ENCODE measurements at places on chromosomes 7 and 10.

- no peak for DNase-seq
Observed at GRCh38 chr10:78470267-78471103, 436.8 kb downstream of the RPS24 start.

DNA sequence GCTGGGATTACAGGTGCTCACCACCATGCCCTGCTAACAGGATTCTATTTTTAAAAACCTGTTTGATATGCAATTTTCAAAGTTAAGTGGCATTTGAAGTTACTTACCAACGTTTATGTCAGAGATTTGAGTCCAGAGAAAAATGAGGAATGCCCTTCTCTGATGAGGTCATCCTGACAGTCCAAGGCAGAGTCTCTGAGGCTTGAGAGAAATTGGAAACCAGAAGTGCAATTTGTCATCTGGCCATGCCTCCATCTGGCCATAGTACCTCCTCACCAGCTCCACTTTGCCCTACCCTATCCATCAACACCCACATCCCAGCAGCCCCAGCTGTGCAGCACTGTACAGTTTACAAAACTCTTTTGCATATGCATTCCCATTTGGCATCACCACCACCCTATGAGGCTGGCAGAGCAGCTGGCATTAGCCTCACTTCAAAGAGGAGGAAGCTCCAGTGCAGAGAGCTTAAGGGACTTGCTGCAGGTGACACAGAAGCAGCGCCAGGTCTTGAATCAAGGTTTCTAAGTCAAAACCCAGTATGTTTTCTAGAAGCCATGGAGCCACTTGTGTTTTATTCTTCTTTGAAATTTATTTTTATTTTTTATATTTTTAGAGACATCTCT lies 54.5 kb upstream of the PDZD8 start:
- DNase-seq: no peak

DNA sequence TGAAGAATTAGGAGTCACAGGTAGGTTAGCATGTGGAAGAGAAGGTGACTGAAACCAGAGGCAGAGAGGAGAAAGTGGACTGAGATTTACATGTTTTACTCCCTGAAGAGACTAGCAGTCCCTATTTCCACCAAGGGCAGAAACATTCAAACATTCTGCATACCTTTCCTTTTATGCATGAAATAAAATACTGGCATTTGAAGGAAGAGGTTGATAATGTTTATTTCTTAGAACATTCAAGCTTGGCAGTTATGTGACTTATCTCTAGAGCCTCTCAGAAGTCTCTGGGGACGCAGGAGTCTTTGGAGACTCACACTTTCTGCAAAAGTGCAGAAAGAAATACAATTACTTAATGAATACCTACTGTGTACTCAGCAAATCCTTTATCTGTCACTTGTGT lies 507.1 kb upstream of the C7orf33 start:
- no peak for DNase-seq

- no peak for DNase-seq
Observed at GRCh38 chr7:131108212-131108940, 219.3 kb upstream of the MKLN1 start.

DNA sequence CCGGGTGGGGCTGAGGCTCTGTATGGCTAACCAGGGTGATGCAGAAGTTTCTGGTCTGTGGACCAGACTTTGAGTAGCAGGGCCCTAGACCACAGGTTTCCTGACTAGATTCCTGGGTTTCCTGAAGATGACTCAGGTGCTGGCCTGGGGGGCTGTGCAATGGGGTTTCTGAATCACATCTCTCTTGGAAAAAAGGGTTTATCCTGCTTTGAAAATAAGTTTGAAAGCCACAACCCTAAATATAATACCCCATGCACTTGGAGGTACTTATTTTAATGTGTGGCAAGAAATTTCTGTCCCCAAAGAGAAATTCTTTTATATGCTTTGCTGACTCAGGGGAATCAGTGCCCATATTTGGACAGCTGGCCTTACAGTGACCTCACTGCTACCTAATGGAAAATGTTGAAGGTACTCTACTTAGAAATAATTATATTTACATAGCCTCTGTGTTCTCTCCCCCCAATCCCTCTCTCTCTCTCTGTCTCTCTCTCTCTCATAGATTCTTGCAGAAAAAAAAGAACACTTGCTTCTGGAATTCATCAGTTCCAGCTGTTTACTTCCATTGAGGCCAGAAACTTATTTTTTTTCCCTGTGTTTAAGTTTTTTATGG lies 184.4 kb upstream of the LYZL2 start:
- no peak for DNase-seq

DNA sequence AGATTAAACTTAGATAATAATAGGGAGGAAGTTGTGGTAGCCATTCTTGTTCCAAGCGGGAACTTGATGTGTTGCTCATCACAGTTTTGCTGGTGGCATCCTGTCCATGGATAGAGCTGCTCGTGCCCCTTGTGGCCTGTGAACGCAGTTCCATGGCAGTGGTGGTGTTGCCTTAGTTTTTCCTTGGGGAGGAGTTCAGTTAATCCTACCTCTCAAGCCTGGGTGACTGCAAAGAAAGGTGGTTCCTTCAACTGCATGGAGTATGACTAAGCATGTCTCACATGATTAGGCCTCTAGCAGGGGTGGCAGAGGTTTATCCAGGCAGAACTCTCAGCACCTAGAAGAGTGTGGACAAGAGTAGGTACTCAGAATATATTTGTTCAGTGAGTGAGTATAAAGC lies 99.7 kb downstream of the MAPK8 start:
- DNase-seq: no peak

DNA sequence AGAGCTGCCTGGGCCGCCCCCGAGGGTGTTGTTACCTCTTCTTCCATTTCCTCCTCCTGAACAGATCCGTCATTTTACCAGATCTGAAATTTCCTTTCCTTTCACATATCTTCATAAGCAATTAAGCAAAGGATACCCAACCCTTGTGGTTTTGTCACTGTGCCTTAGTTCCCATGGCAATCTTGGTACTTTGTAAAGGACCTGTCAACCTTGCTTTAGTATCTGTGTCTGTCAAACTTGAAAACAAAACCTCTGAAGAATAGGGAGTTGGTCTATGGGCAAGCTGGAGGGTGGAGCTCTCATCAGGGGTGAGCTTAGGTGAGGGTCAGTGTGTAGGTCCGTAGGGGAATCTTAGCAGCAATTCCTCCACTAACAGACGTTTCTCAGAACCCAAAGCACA lies 25.4 kb upstream of the CCDC3 start:
- no peak for DNase-seq

DNA sequence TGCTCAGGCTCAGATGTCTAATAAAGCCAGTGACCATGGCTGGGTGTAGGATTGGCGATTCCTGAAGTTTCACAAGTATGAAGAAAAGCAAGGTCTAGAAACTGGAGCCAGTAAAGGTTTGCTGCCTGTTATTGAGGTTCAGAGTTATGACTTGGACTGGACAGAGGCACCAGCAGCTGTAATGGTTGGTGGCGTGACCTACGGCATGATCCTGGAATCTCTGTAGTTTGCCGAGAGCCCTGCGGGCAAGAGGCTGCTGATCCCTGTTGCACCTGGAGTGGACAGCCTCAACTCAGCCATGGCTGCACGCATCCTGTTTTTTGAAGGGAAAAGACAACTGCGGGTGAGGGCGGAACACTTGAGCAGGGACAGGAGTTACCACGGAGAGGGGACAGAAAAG lies 22.4 kb upstream of the SNX13 start:
- no peak for DNase-seq

- no peak for DNase-seq
Observed at GRCh38 chr7:72080865-72081510, 331.1 kb downstream of the CALN1 start.

- no peak for DNase-seq
Observed at GRCh38 chr7:104552102-104552501, 223.7 kb downstream of the LHFPL3 start.

DNA sequence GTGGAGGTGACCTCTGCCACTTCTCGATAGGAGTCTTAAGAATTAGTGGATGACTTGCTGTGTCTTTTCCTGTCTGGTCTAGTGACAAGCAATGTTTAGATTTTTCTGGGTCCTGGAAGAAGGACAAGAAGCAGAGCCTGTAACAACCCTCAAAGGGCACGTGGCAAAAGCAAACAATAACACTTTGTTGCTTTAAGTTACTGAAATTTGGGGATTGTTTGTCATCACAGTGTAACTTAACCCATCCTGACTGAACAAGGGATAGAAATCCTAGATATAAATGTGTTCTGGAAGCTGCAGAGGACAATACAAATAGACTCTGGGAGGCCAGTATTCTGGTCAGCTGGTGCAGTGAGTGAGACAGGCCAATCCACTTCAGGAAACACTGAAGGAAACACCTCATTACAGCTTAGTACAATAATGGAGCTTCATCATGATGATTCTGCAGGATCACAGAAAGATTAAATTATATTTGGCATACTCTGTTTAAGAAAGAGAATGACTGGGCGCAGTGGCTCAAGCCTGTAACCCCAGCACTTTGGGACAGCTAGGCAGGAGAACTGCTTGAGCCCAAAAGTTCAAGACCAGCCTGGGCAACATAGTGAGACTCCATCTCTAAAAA lies 23.3 kb downstream of the ENKUR start:
- no peak for DNase-seq

- DNase-seq: no peak
Observed at GRCh38 chr10:59033622-59034021, 142.8 kb upstream of the PHYHIPL start.

DNA sequence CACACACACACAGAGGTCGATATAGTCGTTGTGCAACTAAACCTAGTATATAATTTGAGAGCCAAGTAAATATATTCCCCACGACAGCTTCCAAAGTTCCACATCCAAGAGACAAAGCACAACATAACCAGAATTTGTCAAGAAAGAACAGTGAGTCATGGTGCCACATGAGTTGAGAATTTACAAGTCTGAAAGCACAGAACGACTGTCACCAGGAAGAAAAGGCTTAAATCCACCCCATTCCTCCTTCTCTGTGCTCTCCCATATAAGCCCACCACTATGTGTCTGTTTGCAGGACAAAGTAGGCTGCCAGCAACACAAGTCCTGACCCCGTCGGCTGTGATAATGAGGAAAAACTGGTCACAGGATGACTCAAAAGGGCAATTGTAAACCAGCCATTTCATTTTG lies 32.8 kb downstream of the GSAP start:
- DNase-seq: no peak

GRCh38 chr7:133255486-133255885 lies 2.6 kb downstream of the EXOC4 start:
- DNase-seq: no peak

- DNase-seq: no peak
Observed at GRCh38 chr10:110781139-110781538, 90.6 kb upstream of the PDCD4 start.

DNA sequence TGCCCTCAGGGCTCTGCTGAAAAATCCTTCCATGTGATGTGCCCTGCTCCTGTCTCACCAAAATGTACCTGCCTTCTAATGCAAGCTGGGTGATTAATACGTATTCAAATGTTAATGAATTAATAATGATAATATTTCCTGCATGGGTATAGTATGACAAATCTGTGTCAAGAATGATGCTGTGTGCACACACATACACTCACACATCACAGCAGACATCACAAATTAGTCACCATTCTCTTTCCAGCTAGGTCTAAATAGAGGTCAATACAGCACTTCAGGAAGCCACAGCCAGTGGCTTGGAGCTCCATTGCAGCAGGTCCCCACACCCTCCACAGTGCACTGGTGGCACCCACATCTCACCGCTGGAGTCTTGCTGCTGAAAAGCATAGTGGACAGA lies 681.2 kb upstream of the NRP1 start:
- no peak for DNase-seq

- DNase-seq: no peak
Observed at GRCh38 chr10:14691359-14691758, 83.3 kb downstream of the FAM107B start.

- no peak for DNase-seq
Observed at GRCh38 chr7:46544396-46545008, 623.4 kb upstream of the IGFBP3 start.

DNA sequence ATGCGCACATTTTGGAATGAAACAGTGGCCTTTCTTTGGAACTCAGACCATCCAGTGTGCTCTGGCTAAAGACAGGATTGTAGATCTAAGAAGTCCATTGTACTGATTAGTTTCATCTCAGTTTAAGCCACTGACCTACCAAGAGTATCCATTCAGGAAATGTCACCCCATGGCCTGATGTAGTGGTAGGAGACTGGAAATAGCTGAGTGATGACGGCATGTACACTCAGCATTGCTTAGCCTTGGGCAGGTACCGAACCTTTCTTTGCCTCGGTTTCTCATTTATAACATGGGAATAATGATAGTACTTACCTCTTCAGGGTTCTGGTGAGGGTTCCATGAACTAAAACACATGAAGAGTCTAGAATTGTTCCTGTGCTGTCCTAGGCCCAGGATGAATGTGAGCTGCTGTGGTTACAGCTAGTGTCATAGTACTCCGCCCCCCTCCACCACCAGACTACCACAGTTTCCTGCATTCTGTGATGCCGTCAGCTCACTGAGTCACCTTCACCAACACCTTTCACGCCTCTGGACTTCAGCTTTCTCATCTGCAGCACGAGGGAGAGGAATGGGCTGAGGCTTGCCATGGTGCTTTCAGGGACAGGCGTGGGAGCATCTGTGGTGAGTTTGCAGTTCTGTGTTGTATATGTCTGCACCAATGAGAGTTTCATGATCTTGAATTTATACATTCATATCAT lies 484.0 kb upstream of the GALNT17 start:
- no peak for DNase-seq

- DNase-seq: no peak
Observed at GRCh38 chr7:116195451-116195850, 14.9 kb upstream of the TES start.

DNA sequence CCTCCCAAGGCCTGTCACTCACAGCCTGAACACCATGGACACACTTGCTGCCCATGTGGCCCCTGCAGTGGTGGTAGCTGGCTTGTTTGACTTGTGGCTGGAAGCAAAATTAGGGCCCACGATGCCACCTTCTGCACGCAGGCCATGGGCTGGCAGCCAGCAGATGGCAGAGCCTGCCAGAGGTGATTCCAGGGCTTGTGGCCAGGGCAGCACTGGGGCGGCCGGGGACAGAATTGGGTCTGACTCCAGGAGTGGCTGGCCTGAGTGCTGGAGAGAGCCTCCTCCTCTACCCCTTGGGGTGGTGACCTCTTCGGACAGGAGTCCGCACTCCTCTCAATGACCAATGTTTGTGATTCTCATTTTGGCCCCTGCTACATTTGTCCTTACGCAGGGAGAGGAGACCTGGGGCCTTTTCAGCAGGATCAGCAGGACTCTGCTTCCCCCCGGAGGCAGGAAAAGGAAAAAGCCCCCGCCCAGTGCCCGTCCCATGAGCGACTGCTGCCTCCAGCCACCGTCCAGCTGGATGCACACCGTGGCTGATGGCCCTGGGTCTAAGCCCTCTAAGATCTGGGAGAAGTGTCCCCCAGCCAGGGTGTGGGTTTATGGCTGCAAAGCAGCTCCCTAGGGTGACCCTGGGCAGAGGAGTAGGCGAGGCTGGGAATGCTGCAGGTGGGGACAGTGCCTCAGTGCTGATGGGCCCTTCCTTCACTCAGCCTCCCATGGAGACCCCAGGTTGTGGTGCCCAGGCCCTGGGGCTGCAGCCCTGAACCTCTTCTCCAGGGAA lies 26.5 kb downstream of the DNAJB12 start:
- DNase-seq: no peak

DNA sequence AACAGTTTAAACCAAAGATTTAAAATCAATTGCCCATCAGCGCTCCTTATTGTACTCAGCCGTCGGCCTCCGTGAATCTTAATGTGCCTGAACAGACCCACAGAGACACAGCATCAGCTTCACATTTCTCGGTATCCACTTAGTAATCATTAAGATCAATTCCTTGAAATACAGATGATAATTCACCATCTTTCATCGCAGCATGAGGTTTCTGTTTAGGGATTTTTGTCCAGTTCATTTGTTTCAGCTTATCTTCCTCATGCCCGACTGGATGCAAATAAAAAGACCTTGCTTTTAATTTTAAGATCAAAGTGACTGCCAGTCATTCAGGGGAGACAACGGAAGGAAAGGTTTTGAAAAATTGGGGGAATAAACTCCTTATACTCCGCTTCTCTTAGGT lies 207.8 kb downstream of the WDR37 start:
- DNase-seq: no peak
